Chondrocyte (in vitro differentiated cells): ENCODE measurements at places on chromosomes 1 and 21.

DNA sequence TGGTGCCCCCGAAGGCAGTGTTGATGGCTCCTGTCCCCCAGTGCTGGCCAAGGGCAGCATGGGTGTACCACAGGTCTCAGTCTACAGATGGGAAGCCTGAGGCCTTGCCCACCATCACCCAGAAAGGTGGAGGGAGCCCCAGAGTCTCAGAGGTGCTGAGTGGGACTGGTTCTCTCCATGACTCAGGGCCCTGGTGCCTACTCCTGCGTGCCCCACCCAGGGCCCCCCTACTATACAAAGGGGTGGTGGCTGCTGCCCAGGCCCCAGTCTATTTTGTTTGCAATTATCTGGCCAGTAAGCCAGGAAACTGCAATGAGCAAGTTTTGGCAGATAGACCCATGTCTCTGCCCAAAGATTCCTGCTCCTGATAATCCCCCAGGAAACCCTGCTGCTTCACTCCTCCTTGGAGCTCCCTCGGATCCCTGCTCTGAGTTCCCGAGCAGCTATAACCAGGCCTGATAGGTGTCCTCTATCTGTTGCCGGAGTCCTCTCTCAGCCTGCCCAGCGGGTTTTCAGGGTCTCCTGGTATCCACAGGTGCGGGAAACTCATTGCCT is 41.7 kb downstream of the EDN2 start:
- no peak overlapping the region for H3K27ac ChIP-seq
- no peak for DNase-seq
- peaks cover 3% of the 10 kb centered on the region for H3K4me1 ChIP-seq
- no peaks in the 10 kb centered on the region for H3K36me3 ChIP-seq
- no peak overlapping the region for H3K4me3 ChIP-seq

GRCh38 chr1:25447547-25447946 is 16.9 kb downstream of the MACO1 start:
- peaks cover 28% of the 10 kb centered on the region for H3K4me1 ChIP-seq
- H3K36me3 ChIP-seq, result peaks cover 3% of the 10 kb centered on the region
- H3K27me3 ChIP-seq, result no peaks in the 10 kb centered on the region
- no peak for DNase-seq
- no peak overlapping the region for H3K27ac ChIP-seq
- H3K4me3 ChIP-seq, result no peak overlapping the region

DNA sequence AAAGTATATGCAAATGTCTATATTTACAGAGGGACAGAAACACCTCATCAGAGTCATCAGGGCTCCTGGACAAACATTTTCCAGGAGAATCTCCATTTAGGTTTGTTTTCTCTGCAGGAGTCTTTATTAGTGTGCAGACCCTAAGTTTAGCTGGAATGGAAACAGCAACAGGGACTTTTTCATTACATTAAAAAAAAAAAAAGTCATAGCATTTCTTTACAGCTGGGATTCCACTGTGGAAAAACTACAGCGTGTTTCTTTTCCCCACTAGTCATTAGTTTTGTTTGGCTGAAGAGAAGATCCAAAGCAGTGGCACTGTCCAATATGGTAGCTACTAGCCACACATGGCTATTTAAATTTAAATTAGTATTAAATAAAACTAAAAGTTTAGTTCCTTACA is 49.6 kb downstream of the LHX4 start:
- H3K36me3 ChIP-seq, result peaks cover 18% of the 10 kb centered on the region
- no peak for DNase-seq
- no peaks in the 10 kb centered on the region for H3K27me3 ChIP-seq
- H3K4me3 ChIP-seq, result no peak overlapping the region
- H3K4me1 ChIP-seq, result no peaks in the 10 kb centered on the region
- H3K27ac ChIP-seq, result no peak overlapping the region

DNA sequence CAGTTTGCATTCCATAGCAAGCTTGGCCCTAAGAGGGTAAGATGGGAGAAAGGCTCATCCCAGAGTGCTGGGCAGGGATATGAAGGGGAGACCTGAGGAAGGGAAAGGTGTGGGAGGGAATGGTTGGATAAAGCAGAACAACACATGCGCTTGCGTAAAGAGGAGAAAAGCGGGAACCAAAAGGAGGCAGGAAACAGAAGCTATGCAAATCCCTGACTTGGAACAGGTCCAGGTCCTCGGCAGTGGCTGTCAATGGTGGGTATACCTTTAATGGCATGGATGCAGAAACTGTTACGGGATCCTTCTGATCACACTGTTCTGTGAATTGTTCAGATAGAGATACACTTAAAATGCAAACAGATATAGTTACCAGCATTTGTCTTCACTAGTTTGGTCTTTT is 455.6 kb downstream of the SIPA1L2 start:
- no peaks in the 10 kb centered on the region for H3K36me3 ChIP-seq
- no peaks in the 10 kb centered on the region for H3K4me1 ChIP-seq
- H3K4me3 ChIP-seq, result no peak overlapping the region
- no peak overlapping the region for H3K27ac ChIP-seq
- H3K27me3 ChIP-seq, result no peaks in the 10 kb centered on the region

DNA sequence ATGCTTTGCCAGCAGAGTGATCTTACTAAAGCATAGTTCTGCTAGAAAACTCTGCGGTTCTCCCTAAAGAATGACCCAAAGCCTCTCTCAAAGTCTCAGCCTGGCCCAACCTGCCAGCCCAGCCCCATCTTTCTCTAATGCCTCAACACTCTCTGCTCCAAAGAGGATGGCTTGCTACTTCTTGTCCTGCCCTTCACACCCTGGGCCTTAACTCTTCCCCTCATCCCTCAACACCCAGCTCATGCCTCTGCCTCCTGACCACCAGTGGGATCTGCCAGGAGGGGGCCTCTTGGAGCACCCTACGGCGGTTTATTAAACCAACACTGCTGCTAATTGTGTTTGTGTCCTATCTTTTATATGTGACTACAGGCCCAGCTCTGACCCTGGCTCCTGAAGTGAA is 52.4 kb downstream of the CD58 start:
- H3K4me1 ChIP-seq, result peaks cover 12% of the 10 kb centered on the region
- no peak overlapping the region for H3K27ac ChIP-seq
- no peak overlapping the region for H3K4me3 ChIP-seq
- H3K36me3 ChIP-seq, result peaks cover 2% of the 10 kb centered on the region

DNA sequence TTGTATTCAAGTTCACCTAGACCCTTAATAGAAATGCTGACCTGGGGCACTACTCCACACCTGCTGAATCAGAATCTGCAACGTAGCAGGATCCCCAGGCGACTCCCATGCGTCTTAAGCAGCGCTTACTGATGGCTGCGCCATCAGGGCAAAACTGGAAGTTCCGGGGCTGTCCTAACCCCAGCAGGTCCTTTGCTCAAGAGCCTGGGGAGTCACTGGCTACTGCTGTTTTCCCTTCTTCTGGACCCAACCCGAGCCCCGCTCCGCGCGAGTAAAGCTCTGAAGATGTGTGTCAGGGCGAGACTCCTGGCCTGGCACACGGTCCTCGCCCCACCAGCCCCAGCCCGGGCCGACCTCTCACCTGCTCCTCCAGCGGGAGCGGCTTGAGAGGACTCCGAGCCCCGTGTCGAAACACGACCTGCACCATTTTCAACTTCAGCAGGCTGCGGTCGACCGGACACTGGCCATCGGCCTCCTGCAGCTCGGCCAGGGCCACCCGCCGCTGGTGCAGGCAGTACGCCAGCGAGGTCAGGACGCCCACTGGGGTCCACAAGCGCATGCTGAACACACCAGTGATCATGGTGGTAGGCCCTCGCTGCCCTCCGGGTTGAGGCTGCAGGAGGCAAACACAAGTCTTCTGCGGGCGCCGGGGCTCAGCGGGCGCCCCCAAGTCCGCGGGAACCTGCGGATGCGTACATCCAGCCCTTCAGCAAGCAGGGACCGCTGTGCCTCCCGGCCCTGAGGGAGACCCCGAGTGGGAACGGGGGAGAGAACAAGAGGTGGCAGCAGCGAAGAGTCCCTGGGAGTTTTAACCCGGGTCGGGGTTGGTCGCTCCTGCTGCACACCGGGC is 630 bp downstream of the ACP6 start:
- peak overlapping the region; percentile 91 for H3K4me3 ChIP-seq
- no peaks in the 10 kb centered on the region for H3K36me3 ChIP-seq
- peak; percentile 94 for DNase-seq
- no peaks in the 10 kb centered on the region for H3K27me3 ChIP-seq
- H3K4me1 ChIP-seq, result peaks cover 22% of the 10 kb centered on the region
